Urinary bladder (tissue), 4 donors: ENCODE measurements at places on chromosomes 12 and 14. TPM values are rescaled to one million over a fixed set of nuclear protein-coding genes. Genes with fewer than 3 reads are reported as not detected.

NKX2-8 gene
- polyA plus RNA-seq = not detected

- DNase-seq = no peak
These were observed 17.7 kb downstream of the CLEC2D start for GRCh38 chr12:9687228-9687627.

GRCh38 chr12:12717586-12718380 lies 615 bp downstream of the CDKN1B start:
- no peak for DNase-seq

DNA sequence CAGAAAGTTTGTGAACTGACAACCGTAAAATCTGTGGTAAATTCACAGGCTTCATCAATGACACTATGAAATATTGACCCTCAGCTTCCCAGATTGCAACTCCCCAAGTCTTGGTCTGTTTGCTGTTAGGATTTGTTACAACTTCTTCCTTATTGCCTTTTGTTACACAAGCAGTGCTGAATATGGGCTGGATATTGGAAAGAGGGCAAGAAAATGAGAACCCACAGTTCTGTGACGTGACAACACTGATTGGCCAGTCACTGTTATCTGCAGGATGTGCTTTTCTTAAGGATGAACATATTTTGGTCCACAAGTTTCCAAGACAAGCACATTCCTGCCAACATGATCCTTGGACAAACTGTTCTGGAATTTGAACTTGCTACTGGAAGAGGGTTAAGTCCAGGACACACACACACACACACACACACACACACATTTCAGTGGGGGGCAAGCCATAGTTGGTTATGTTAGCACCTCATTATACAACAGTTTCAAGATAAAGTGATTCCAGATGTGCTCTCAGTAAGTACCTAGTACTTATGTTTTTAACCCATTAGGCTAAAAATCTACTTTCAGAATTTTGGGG lies 16.6 kb upstream of the SLC38A2 start:
- DNase-seq = no peak

GRCh38 chr14:94115631-94116030 lies 5.1 kb downstream of the IFI27 start:
- DNase-seq = no peak

MED13L gene
- polyA plus RNA-seq = 41.4 TPM

SLC2A14 gene
- polyA plus RNA-seq = 0.25 TPM

DNA sequence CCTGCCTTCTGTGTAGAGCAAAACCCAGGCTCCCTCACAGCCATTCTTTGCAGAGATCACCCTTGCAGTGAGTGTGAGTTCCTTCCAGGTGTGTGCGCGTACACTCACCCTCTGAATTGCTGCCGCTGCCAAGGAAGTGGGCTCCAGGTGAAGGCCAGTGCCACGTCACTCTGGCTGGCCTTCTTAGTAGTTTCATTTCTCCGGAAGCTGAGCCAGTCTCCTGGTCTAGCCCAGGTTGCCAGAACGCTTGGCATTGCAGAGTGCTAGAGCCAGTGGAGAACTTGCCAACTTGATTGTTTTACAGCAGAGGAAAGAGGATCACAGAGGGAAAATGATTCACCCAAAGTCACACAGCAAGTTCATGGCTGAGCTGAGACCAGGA lies 11.0 kb downstream of the CBLN3 start:
- no peak for DNase-seq

DNA sequence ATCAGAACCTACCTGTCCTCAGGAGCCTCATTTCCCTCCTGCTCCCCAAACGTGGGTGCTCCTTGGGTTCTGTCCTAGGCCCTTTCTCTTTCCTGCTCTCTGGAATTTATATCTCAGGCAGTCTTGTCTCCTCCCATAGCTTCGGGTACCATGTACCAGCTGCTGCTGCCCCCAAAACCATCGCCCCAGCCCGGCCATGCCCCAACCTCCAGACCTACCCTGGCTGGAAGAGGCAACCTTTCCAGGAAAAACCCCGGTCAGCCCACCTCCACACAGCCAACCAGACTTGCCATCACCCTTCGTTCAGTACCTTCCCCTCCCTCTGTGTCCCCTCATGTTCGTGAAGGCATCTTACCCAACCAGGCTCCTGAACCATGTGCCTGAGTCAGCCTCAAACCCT lies 165.1 kb downstream of the CALM1 start:
- DNase-seq = no peak

DNA sequence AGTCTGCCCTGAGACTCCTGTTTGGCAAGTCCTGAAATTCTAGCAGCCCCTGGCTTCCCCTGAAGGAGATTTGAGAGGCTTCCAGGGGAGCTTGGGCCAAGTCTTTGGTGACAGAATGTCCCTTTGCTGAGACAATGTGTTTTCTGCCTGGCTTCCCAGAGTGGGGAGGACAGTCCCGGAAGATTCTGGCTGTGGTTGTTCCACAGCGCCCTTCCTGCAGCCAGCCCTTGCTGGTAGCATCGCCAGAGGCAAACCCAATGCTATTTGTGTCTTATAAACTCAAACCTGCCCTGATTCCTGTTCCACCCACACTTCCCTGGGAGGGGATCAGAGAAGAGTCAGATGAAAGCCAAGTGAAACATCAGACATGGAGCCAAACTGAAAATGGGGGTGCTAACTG lies 56.4 kb upstream of the OAS1 start:
- DNase-seq = no peak

DNA sequence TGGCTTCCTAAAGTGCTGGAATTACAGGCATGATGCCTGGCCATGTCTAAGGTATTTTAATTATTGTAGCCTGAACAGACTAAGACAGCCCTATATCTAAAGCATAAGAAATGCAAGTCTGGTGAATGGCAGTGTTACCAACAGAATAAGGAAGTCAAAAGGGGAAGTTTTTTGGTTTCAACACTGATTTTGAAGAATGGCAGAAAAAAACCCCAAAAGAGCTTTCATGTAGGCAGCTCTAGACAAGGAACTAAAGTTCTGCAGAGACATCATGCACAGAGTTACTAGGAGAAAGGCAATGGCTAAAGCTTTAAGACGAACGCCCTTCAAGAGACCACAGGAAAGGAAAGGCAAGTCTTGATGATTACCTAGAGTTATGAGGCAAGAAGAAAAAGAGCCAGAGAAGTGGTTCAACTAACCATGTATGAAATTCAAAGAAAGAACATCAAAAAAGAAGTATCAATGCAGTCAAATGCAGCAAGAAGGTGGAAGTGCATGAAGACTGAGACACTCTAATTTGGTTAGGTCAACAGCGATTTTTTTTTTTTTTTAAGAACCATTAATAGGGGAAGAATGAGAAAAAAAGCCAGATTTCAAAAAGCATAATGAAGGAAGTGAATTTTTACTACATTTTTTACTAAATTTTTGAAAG lies 50.8 kb downstream of the RPS6KA5 start:
- DNase-seq = no peak

MIP gene
- polyA plus RNA-seq = not detected

- DNase-seq = no peak
These were observed 78.0 kb downstream of the DBX2 start for GRCh38 chr12:44972746-44973421.

DNA sequence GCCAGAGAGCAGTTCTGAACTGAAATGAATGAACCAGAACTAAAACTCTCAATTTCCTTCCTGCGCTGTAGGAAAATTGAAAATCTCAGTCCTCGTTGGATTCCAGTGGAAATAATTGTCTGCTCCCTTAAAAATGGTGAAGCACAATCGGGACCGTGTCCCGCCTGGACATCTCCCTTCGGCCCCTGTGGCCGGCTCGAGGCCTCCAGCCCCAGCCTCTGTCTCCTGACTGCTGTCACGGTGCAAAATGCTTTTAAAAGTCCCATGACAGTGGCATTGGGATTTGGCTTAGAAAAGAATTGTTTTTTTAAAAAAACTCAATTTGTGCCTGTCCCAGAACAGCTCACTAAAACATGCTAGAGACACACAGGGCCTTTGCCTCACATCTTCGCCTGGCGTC lies 142.5 kb downstream of the ZNF664 start:
- DNase-seq = no peak

ARHGAP9 gene
- polyA plus RNA-seq = 5.2 TPM
